ENCODE measurements at places on chromosomes 3 and 15.

DNA sequence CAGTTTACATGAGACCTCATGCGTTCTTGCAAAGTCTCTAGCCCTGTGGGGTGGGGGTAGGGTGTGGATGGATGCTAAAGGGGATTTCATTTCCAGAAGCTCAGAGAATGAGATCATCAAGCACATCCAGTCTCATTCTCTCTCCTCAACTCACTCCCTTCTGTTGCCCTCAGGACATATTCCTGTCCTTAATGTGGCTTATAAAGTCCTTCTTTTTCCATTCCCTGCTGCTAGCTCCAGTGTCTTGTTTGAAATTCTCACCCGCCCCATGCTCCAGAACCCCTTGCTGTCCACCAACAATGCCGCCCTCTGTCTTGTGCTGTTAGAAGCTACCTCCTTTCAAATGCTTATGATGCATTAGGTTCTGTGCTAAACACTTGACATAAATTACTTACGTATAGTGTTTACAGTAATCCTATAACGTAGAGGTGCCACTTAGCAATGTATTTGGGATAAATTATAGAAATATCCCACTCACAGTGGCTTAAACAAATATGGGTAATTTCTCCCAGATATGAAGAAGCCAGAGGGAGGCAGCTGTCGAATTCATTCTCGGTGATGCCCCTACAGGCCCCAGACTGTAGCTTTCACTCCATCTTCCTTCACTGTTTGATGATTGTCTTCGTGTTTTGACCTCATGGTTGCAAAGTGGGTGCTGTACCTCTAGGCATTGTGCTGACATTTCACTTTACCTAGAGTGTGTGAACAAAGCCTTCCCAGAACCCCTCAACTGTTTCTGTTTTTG is 273.1 kb upstream of the TBL1XR1 start:
- no peak for DNase-seq

DNA sequence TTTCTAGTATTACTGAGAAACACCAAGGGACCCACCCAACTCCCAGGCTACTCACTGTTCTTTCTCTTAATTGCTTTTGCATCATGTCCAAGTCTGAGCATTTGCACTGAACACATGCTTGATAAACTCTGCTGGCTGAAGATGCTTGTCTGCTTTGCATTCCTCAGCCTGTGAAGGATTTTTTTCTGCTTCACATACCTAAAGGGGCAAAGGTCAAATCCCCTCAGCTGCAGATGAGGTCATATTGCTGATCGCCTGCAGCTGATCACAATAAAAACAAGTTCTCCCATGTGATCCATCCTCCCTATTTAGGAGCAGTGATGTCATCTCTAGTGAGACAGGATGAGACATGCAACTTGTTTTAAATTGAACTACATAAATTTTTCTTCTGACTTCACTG is 84.6 kb upstream of the DCBLD2 start:
- no peak for DNase-seq

- DNase-seq, result no peak
Measured at GRCh38 chr3:146203776-146204175, 42.8 kb upstream of the PLOD2 start.

DNA sequence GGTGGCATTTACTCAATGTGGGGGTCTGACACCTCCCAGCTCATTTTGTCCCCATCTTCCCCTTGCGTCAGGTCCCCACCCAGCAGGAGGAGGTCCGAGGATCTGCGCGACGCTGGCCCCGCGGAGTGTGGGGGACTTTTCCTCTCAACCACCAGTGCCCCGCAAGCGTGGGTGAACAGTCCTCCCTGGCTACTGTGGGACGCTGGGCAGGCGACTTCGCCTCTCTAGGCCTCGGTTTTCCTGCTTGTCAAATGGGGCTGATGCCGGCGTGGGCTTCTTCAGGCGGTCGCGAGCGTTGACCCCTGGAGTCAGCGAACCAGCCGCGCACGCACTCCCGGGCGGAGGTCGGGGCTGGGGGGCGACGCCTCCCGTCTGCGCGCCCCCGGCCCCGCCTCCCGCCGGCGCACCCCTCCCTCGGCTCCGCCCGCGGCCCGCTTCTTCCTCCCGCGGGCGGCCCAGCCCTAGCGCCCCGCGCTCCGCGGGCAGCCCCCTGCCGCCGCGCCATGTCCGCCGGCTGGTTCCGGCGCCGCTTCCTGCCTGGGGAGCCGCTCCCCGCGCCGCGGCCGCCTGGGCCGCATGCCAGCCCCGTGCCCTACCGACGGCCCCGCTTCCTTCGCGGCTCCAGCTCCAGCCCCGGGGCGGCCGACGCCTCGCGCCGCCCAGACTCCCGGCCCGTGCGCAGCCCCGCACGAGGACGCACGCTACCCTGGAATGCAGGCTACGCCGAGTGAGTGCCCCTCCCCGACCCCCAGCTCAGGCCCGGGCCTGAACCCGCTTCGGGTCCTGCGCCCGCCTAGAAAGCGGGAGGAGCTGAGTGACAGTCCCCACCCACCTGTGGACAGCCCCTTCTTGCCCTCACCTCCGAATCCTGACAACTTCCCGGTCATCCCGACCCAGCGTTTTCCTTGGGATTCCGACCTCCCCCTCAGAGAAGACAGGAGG is at the start of gene PPM1M:
Gene PPM1M (plus strand): TSS at position 438 of the 942 bp plus-strand sequence. CDS start 66 bp downstream, at position 504.
- peak; percentile 27 for DNase-seq

GRCh38 chr3:189947068-189947467 is 173.6 kb downstream of the P3H2 start:
- DNase-seq, result no peak

- DNase-seq, result no peak
Measured at GRCh38 chr3:169345662-169346331, 317.7 kb downstream of the MECOM start.

DNA sequence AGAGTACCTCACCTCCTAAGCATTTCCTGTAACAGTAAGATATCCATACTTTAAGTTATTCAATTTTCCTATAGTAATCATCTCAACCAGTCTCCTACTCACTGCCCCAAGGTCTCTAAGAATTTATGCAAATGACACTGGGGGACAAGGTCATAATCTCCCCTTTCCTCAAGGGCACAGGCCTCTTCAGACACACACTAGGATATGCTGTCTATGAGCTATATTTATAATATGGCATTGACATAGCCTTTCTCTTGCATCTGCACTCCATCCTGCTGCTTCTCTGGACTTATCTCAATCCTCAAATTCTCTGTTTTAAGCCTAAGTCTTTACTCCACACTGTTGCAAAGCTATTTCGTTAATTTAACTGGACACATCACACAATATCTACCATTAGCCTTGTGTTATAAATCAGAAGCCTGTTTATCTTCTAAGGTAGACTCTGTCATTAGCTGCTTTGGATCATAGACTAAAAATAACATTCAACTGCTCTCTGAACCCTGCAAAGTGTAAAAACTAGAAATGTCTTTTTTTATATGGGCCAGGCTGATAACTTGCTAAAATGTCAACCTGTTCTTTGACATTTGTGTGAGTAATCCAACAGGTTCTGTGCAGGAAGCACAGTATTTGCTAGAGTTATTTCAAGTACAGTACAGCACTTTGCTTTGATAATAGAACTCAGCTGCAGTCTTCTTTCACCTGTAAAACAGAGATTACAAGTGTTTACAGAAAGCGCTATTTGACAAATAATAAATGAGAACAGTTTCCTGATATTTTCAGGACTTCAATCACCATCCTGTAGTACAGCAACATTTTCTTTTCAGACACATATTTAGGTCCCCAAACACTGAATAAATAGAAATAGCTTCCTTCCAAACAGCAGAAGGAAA is 17.8 kb upstream of the SEC62 start:
- DNase-seq, result no peak

- no peak for DNase-seq
Measured at GRCh38 chr3:23256741-23257435, 53.8 kb downstream of the UBE2E2 start.

- no peak for DNase-seq
Measured at GRCh38 chr3:184781801-184782200, 30.2 kb upstream of the VPS8 start.

DNA sequence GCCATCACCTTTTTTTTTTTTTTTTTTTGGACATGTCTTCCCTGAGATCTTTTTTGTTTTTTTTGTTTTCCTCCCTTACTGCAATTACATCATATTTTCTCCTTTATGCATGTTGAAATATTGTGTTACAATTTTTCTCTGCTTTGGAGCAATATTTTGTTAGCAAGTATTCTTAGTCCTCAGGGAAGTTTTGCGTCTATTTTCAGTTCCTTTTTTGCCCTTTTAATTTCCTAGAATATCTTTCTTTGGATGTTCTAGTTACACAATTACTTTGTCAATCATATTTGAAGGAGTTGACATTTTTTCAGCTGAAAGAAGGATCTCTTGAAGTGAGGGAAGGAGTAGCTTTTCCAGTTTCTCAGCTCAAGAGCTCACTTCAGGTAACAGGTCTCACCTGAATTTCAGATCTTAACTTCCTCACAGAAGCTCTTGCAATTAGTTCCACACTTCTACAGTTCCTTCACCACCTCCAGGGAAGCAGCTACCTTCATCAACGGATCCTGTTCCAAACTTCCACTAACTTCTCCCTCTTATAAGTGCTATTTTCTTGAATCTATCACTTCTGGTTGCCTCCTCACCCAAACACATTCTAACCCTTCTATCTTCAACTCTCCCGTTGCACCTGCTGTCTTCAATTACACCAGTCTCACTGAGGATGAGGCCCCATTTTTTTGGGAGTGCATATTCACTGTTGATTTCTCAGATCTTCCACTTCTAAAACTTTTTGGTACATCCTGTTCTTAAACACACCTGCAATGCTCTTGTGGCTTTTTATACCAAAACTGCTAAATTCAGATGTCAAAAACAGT is 57.8 kb upstream of the CPOX start:
- DNase-seq, result no peak

- no peak for DNase-seq
Measured at GRCh38 chr3:107904536-107905066, 186.2 kb downstream of the CD47 start.

- no peak for DNase-seq
Measured at GRCh38 chr3:179956416-179956830, 80.3 kb downstream of the PEX5L start.

DNA sequence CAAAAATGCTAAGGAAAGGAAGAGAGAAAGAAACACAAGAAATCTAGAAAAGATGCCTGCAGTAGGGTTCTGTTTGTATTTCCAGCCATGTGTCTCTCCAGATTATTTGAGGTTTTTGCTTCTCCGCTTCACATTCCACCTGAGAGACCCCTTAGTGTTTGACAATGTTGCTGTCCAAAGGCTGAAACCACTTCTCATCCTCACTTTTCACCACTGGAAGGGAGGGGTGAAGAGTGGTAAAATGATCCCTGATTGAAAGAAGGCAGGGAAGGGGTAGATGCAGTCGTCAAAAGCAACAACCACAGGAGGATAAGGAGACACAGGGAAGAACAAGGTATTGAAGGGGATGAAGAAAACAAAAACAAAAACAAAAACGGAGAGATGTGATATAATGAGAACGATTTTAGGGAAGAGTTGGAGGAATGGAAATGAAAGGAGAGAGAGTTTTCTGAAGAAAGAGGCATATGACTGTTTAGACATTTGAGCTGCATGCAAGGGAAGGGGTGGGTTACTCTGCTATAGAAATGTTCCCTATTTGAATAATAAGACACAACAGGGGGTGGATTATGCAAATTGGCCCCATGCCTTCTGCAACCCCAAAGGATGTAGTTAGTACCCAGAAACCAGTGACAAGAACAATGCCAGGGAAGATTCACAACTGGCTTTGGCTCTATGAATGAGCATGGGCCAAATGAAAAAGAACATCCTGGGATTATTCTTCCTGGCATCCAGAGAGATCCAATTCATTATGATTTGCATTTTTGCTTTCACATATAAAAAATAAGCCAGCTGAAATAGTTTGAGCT is 235.9 kb downstream of the GAP43 start:
- DNase-seq, result no peak

DNA sequence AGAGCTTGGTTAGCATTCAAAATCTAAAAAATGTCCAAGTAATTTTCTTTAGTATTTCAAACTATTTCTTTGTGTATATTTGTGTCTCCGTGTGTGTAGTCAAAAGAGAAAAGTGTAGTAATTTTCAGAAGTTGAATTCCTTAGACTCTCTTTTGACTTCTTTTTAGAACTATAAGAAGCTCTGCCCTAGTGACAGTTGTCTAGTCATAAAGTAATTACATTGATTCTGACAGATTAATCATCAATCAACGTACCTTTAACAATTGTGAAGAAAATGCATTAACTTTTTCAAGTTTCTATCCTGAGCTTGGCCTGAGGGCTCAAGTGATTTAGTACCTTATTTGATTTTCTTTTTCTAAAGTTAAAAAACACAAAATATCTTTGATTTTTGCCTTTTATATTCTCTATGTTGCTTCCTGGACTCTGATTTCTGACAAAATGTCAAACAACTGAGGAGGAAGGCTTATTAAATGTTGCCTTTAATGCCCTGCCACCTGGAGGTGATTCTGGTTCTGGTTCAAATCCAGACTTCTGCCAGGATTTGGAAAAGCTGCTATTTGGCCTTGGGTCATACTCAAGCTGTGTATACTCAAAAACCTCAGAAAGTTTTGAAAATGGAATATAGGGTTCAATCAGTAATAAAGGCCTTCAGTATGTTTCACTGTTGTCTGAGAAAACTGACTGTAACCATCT is 653.6 kb downstream of the NSUN3 start:
- no peak for DNase-seq

DNA sequence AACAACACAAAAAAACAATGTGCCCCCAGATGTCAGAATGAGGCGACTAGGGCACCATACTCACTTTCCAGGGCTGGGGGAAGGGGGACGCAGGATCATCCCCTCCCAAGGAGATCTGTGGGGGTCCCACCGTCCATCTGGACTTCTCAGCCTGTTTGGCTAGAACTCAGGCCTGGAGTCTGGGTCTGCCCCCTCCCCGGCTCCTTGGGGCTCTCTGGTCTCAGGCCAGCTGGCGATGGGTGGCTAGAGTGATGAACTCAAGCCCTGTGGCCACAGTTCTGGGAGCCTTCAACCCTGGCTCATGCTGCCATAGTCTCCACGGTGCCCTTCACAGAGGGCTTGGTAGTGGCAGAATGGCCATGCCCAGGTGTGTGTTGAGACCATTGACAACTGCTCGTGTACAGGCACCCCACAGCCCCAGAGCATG is 13.6 kb downstream of the ZBTB47 start:
- no peak for DNase-seq

- no peak for DNase-seq
Measured at GRCh38 chr3:43869491-43869890, 178.8 kb downstream of the ABHD5 start.

Data from stimulated activated CD8-positive, alpha-beta memory T cell treated with anti-CD3 and anti-CD28 coated beads, Interleukin-12 subunit alpha, Interleukin-12 subunit beta, amount 100 ng/mL, for 1 hour (primary cell).